ENCODE measurements at places on chromosomes 2 and 18.

- no peak for DNase-seq
Measured at GRCh38 chr2:127347734-127348392, 39.9 kb downstream of the MAP3K2 start.

DNA sequence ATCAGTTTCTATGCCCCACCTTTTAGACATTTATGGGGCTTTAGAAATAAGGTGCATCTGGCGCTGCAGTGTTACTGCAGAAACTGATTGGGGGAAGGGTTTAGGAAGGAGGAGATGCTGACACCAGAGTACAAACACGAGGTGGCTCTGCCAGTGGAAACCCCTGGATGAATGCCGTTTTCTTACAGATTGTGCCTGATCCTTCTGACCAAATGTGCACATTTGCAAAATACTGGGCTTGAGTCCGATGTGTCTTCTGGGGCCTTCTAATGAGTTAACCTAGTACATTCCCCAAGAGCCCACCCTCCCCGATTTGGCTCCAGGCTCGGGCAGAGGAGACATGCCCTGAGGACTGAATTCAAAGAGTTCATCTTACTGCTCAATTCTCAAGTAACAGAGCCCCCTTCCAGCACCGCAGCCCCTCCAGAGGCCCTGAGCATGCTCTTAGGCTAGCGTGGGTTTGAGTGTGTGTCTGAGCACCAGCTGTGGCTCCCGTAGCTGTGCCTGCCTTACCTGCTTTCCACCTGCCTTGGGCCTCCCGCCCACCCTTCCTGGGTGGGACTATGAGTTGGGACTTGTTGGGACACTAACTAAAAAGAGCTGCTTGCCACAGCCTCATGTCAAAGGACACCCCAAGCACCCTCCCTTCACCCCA lies 116.7 kb upstream of the COPS8 start:
- no peak for DNase-seq

GRCh38 chr2:227402959-227403358 lies 15.2 kb upstream of the SCYGR1 start:
- DNase-seq = no peak

- DNase-seq = no peak
Measured at GRCh38 chr18:13849791-13850190, 25.8 kb downstream of the MC5R start.

DNA sequence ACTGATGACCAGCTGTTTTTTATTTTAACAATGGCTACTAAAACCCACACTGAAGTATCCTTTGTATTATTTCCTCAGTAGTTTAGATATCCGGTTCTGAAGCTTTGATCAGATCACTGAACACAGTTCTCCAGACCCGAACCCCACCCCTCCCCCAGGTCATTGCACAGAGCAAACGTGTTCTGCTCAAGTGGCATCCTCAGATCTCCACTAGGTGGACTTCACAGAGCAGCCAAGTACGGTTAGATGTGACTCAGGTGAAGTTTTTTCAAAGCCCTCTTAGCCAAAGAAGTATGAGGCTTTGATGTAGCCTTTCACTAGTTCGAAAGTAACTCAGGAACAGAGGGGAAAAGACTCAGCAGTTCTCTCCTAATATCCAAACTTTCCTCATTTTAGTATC lies 142.7 kb upstream of the NRP2 start:
- no peak for DNase-seq

GRCh38 chr2:121152861-121153260 lies 132.1 kb downstream of the TFCP2L1 start:
- no peak for DNase-seq

DNA sequence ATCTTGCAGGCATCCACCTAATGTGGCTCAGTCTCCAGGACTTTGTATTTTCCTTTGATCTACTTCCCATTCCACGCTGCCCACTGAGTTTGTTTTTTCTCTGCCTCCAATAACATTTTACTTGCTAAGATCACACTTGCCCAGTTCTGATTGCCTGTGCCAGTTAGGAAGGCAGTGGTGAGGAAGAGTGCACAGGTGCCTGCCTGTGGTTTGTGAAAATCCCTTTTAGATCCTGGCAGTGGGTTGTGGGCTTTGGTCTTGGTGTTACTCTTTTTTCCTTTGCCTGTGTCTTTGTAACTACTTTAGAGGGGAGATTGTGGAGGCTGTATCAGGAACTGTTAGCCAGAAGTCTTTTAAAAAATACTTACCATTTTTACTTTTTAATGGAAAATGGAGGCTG lies 36.9 kb upstream of the KCNG2 start:
- no peak for DNase-seq

DNA sequence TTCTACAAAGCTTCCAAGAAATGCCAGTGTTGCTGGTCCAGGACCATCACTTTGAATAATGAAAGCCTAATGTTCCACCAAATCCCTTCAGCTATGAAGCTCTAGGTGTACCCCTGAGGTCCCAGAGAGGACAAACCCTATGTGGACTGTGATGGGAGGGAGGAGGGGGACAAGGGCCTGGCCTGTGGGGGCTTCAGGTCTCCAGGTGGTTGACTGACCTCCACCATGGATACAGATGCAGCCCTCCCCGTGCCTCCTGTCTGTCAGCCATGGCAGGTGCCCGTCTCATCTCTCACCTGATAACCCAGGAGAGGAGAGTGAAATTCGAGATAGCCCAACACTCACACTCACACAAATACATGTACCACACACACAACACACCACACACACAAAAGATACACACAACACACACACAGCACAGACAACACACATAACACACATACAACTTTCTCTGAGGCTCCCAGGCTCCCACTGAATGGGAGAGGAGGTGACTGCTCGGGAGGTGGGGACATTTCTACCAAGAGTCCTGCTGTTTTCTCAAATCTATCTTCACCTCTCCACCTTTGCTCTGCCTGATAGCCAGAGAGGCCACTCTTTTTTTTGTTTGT lies 12.8 kb upstream of the RHOB start:
- DNase-seq = no peak
